Right kidney (tissue), 9 donors: ENCODE measurements at places on chromosomes 7 and 10.

- no peak for DNase-seq
Measured at GRCh38 chr7:152553671-152554317, 118.0 kb upstream of the KMT2C start.

- DNase-seq: no peak
Measured at GRCh38 chr7:33248671-33249070, 119.3 kb downstream of the BBS9 start.

DNA sequence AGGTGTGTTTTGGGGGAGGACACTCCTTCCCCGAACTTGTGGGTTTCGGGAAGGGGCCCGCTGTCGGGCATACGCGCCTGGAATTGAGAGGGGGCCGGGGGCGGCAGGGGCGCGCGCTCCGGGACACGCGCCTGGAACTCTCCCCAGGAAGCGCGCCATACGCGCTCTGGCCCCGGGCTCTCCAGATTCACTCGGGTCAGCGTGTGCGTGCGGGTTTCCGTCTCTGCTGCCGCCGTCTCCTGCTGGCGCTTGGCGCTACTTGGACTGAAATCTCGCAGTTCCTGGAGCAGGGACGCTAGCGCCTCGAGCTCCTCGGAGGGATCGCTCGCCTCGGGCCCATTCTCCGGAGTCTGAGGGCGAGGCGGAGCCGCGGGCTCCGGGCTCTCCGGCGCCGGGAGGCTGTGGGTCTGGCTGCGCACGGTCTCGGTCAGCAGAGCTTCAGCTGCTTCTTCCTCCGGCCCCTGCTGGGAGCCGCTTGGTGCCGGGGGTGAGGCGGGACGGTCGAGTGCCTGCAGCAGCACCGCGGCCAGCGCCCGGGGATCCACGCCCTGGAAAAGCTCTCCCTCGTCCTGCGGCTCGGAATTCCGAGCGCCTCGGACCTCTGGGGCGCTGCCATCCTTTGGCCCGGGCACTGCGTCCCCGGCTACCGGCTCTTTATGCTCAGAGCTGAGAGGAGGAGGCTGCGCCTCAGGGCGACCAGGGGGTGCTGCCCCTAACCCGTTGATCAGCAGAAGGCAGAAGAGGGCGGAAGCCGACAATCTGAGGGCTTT, 1.1 kb downstream of the VGF start:
- DNase-seq: peak; percentile 70

DNA sequence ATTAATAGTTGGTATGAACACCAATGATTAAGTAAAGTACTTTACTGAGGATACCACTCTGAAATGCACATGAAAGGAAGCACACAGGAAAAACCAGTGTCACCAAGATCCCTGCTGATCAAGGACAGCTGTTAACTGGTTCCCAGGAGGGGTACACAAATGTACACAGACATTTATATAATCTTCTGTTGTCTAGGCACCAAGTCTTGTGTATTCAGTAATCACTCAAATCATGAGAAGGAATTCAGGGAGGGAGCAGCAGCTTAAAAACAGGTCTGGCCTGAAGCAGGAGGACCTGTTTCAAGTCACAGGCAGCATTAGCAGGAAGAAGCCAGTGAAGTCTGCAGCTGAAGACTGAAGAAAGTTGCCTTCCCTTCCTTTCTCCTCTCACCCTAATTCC, 18.7 kb downstream of the MPP7 start:
- DNase-seq: no peak

DNA sequence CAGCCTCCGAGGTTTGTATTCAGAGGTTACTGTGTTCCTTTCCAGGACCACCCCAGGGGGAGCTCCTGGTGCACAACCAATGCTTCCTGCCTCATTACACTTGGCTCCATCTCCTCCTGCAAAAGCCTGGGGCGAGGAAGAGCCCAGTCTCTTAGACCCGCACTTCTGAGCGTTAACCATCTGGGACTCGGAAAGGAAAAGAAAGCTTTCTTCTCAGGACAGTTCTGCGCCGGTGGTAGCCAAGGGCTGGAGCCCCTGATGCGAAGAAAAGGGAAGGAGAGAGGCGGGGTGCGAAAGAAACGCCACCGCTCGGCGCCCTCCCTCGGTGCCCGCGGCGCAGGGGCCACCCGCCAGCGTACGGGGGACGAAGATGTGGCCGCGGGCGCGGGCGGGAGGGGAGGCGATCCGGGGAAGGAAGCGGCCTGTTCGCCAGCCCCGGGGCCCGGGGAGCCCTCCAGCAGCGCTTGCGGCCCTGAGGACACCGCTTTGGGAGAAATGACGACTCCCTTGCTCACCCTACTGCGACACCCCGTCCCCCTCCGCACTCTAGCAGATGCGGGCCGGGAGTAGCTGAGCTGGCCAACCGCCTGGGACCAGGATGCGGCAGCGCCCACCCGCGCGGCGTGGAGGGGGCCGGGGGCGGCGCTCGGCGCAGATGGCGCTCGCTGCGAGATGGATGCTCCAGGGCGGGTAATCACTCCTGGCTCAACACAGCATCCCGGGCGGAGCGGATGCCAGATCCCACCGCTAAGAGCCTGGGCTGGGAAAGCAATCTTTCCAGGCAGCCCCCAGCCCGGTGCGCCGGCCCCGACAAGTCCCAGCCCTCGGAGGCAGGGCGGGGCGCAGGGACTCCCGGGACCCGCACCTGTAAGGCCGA, 1.3 kb downstream of the NRCAM start:
- peak; percentile 77 for DNase-seq

DNA sequence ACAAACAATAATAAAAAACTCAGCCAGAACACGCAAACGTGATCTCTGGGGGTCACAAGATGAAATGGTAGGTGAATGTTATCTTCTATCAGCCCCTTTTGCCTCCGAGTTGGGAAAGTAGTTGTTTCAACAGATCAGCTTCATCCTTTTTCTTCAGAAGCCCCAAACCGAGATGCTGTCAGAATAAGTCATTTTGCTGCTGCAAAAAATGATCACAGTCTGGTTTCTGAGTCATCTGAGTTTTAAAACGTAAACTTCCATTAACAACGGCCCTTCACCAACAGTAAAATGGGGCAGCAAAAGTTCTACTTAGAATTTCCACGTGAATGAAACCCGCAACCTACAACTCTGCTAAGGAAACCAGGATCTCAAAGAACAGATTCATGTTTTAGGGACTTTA, 44.9 kb downstream of the JCAD start:
- DNase-seq: no peak

DNA sequence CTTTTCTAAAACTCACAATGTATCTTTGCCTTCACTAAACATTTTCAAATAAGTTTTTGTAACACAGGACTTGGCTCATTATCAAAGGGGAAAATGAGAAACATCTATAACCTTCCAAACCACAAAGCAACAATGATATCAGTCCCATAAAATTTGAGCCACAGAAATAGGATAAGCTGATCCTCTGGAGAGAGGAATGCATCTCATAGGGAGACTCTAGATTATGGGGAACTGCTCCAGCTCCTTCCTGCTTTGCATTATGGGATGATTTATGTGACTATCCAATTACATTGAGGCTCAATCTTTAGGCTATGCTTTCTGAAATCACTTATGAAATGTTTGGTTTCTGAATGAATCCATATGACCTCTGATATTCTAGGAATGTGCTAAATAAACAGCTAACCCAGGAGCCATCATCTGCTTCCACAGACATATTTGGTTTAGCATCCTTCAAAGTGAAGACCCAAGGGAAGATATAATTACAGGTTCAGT, 70.4 kb downstream of the CUBN start:
- no peak for DNase-seq

DNA sequence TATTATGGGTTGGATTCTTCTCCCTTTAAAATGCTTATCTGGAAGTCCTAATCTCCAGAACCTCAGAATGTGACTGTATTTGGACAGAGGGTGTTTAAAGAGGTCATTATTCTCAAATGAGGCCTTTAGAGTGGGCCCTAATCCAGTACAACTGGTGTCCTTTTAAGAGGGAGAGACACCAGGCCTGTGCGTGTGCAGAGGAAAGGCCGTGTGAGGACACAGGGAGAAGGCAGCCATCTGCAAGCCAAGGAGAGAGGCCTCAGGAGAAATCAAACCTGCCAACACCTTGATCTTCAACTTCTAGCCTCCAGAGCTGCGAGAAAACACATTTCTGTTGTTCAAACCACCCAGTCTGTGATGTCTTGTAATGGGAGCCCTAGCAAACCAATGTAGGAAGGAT, 235.4 kb upstream of the MYO3A start:
- no peak for DNase-seq

DNA sequence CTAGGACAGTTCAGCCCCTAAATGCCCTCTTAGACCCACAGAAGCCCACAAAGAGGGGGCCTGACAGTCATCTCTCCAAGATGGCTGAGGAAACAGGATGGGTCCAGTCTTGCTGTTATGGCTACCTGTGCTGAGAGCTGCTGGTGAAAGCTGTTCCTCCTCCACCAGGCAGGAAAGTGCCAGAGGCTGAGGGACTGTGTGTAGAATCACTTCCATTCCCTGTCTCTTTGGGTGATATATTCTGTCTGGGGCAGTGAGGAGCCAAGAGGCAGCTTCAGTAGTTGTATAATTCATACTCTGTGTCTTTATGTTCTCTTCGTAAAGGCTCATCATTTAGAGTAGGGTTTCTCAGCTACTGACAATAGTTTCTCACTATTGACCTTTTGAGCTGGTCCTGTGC, 242.3 kb upstream of the FZD1 start:
- DNase-seq: no peak

GRCh38 chr10:19958787-19959186, 142.6 kb downstream of the PLXDC2 start:
- DNase-seq: no peak

GRCh38 chr7:139430443-139430842, 53.0 kb downstream of the KLRG2 start:
- no peak for DNase-seq

- DNase-seq: no peak
Measured at GRCh38 chr7:46283852-46284251, 362.8 kb upstream of the IGFBP3 start.

GRCh38 chr7:82234457-82235049, 209.0 kb downstream of the CACNA2D1 start:
- peak; percentile 10 for DNase-seq

- peak; percentile 12 for DNase-seq
Measured at GRCh38 chr7:116271963-116272886, 61.9 kb downstream of the TES start.
